ENCODE measurements at places on chromosomes 7 and 10. TPM values are rescaled to one million over a fixed set of nuclear protein-coding genes. Genes with fewer than 3 reads are reported as not detected.

The LRRC18 gene
- not detected for total RNA-seq

The CCZ1B gene
- total RNA-seq = 48.7 TPM

The SUFU gene
- total RNA-seq = 8.8 TPM

The SEPTIN7 gene
- 231 TPM for total RNA-seq

The DLG5 gene
- total RNA-seq = 4.8 TPM

The CALML3 gene
- not detected for total RNA-seq

The ABCB1 gene
- total RNA-seq = 8.9 TPM

The CALML5 gene
- total RNA-seq = not detected

The WIPF3 gene
- total RNA-seq = not detected

The NCF1 gene
- 2.2 TPM for total RNA-seq

The ACTR3C gene
- total RNA-seq = 2.6 TPM

The TRIM56 gene
- 42.3 TPM for total RNA-seq

The IGFBP1 gene
- not detected for total RNA-seq

The C10orf143 gene
- 5.1 TPM for total RNA-seq

The ZNF511 gene
- 58.0 TPM for total RNA-seq

The CRYGN gene
- total RNA-seq = 0.90 TPM

The CDHR3 gene
- total RNA-seq = 0.58 TPM

The SAP25 gene
- 12.8 TPM for total RNA-seq

The TMEM139 gene
- total RNA-seq = 1.6 TPM

The HABP2 gene
- total RNA-seq = not detected

The AKR1E2 gene
- total RNA-seq = 6.1 TPM

The GRM3 gene
- total RNA-seq = not detected

The ELAPOR2 gene
- total RNA-seq = 3.1 TPM

The PCDH15 gene
- not detected for total RNA-seq

The PPP1R3C gene
- 0.99 TPM for total RNA-seq

Data from activated CD8-positive, alpha-beta T cell treated with anti-CD3 and anti-CD28 coated beads for 36 hours (primary cell).